ENCODE measurements at places on chromosomes 1 and 21.

DNA sequence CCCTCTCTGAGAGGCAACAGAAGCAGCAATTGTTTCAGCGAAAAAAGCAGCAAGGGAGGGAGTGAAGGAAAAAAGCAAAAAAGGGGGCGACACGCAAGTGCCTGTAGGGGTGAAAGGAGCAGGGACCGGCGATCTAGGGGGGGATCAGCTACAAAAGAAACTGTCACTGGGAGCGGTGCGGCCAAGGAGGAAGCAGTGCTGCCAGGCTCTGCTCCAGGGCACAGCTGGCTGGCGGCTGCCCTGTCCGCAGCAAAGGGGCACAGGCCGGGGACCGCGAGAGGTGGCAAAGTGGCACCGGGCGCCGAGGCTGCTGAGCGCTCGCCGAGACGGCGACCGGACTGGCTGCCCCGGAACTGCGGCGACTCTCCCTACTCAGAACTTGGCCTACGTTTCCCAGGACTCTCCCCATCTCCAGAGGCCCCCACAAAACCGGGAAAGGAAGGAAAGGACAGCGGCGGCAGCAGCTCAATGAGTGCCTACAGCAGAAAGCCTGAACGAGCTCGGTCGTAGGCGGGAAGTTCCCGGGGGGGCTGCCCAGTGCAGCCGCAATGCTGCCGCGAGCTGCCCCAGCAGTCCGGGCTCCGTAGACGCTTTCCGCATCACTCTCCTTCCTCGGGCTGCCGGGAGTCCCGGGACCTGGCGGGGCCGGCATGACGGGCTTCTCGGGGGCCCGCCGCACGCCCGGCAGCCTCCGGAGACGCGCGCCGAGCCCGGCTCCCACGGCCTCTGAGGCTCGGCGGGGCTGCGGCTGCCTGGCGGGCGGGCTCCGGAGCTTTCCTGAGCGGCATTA is 1.0 kb upstream of the CDKN2C start:
- no peak for DNase-seq

- no peak for DNase-seq
These were observed 177.8 kb downstream of the SIPA1L2 start for GRCh38 chr1:232452117-232452516.

DNA sequence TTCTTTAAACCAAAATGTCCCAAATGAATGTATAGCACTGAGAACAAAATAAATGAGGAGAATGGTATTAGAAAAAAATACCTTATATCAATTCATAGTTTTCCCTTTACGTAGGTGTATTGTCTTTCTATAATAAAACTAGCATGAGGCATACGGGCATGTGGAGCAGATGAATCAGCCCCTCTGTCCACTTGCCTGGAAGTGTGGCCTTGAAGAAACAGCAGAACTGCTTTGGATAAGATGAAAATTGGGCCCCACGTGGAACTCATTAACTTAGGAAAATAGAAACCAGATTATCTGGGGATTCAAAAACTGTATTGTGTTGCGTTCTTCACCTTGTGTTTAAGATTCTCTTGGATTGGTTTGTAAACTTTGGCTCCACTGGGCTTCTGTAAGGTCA is 356.8 kb upstream of the B3GALT2 start:
- no peak for DNase-seq

DNA sequence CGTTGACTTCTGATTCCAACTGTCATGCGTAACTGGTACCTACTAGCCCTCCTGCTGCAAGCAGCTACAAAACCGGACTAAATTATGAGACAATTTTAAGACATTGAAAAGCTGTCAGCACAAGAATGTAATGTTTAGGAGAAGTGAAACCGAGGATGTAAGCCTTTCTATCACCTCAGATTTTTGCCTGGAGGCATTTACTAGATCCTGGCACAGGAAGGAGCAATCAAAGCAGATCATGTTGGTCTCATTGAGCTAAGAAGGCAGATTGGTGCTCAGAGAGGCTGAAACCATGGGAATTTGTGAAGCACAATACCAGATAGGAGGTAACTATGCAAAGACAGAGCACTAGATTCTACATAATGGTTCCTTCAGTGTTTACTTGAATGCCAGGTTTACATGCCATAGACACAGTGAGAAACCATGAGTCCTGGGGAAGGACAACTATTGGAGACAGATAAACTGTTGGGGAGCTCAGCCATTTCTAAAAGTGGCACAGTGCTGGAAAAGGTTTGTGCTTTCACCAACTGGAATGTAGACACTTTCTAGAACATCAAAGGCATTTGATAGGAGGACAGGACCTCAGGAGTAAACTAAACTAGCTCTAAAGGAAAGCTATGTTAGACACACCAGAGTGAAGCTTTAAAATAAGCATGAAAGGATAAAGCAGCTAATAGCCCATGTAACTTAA is 179.4 kb downstream of the LYPLAL1 start:
- DNase-seq, result no peak

DNA sequence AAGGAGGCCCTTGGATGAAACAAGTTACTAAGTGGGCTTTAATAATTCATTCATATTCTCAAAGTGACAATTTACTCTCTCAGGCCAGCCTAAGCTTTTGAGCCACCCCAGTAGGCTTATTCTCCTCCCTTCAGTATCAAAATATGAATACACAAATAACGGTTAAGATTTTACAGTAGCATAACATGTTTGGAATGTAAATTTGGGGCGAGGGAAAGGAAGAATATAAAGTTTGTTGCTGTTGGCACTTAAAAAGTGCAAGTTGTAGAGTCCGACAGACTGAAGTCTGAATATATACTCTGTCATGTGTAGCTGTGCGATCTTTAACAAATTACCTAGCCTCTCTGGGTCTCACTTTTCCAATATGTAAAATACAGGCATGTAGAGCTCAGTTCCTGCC is 22.6 kb upstream of the MYSM1 start:
- DNase-seq, result no peak

- DNase-seq, result no peak
These were observed 33.3 kb downstream of the TMEM51 start for GRCh38 chr1:15186846-15187151.

DNA sequence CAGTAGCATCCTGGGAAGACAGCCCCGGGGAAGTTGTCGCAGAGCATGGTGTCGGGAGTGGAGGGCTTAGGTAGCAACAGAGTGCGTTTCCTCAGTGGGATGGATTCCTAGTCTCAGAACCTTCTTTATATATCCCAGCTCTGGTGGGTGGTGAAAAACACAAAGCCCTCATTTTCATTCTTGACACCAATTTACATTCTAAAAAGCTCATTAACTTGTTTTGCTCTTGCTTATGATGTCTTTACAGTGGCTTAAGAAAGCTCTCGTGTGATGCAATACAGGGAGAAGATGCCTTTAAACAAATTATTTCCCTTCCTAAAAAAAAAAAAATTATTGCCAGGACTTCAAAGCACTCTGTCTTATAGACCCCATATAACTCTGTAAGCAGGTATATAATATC is at the start of gene KRTAP8-1:
TSS of gene KRTAP8-1 (minus strand) at position 101 of the 400 bp plus-strand sequence. CDS start at position 47, 54 bp downstream.
- no peak for DNase-seq

- no peak for DNase-seq
These were observed 47.0 kb upstream of the POU2F1 start for GRCh38 chr1:167173516-167174184.

DNA sequence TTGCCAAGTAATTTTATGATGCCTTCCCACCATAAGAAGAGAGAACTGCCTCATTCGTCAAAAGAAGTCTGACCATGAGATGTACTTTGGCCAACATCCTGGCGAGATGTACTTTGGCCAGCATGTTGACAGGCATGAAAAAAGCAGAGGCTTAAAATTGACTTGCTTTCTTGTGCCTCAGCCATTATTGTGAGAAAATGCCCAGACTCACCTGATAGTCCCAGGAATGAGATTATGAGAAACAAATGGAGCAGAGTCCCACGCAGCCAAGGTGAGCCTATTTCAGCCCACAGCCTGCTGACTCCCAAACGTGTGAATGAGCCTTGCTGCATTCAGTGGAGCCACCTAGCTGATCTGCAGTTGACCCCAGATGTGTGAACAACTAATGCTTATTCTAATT is 43.5 kb upstream of the ZNF644 start:
- no peak for DNase-seq

DNA sequence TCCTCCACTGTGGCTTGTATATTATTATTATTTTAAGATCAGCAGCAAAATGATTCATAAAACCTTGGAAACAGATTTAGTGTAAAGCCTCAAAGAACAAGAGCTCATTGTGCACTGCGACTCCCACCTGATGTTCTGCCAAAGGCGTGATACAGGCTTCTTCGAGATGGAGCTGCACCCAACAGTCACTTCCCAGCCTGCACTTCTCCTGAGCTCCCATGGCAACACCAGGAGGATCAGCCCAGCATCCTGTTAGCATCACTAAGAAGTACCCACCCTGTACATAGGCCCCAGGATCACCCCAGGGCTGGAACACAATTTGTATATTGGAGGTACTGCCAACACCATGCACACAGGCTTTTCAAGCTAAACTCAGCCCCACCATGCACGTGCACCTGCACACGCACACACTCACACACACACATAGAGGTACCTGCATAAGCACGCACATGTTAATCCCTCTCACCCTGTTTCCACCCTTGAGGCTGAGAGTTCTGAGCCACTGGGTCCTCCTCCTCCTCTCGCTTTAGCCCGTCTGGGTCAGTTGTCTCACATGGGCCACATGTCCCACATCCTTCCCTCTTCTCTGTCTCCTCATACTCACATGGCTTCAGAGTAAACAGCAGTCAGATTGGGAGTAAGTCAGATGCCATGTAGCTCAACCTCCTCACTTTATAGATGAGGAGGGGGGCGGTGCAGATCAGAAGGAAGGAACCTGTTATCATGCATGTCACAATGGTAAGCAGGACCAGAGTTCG is 281.9 kb upstream of the POU3F1 start:
- DNase-seq, result peak; percentile 77

- DNase-seq, result no peak
These were observed 372.5 kb upstream of the ST6GALNAC5 start for GRCh38 chr1:76494807-76495206.

DNA sequence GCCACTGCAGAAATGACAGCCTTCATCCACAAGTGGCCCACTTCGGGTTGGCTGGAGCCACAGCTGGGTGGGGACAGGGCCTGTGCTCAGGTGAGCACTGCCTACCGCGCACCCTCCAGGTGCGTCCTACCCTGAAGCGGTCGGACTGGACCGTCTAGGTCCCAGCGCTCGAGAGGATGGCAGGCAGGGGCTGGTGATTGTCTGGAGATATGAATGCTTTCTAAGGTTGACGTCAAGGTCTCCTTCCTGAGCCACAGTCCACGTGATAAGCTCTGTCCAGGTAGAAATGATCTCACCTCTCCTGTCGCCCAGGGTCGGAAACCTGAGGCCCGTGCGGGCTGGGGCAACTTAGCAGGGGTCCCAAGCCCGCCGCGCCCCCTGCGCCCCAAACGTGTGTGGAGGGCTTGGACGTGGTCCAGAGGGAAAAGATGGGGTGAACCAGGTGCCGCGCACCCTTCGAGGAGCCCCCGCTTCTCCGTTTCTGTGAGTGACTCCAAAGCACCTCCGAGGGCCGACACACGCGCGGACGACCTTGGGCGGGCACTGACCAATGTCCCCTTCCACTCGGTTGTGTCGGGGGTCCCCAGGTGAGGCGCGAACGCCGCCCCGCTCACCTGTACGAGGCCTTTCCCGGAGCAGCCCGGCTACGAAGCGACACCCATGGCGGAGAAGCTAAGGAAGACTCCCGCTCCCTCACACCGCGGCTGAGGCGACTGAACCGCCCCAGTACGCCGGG is 853 bp upstream of the DOP1B start:
- no peak for DNase-seq

DNA sequence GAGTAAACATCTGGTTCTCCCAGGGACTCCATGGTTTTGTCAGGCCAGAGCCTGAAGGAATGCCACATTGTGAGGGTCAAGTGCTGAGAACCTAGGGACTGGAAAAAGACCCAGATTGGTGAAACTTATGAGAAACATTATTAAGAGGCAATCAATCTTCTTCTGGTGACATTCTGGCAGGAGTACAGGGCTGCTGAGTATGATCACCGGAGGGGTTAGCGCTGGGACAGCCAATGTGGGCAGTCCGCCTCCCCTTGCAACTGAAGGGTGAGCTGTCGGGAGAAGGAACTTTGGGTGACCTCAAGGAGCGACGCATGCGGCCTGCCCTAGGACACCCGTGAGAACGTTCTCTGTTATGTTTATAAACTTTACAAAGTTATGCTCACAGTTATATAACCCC is 429.0 kb downstream of the LMO4 start:
- no peak for DNase-seq

- no peak for DNase-seq
These were observed 21.7 kb upstream of the ZNF362 start for GRCh38 chr1:33234588-33234990.

DNA sequence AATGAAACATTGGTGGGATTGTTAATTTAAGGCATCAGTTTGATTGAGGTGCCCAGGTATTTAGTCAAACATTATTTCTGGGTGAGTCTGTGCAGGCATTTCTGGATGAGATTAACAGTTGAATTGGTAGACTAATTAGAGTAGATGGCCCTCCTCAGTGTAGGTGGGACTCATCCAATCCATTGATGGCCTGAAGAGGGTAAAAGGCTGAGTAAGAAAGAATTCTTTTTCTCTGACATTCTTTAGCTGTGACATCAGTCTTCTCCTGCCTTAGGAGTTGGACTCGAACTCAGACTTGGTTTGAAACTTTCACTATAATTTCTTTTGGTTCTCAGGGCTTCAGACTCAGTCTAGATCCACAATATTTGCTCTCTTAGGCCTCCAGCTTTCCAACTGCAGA is 59.6 kb upstream of the ADAMTS5 start:
- DNase-seq, result no peak

DNA sequence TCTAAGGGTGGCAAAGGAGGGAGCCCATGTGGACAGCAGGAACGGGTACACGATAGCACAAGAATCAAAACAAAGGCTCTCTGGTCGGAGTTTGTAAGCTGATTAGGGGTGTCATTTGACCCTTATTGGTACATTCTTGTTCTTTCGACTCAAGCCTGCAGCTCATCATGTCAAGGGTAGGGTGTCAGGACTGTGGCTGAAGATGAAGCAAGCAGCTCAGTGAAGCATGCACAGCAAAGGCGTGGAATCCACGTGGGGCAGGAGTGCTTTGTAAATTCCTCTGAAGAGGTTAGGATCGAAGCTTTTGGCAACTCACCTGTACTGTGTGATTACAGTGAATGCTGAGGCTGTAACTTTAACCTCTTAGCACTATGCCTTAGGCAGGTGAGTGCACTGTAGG is 4.7 kb upstream of the ABCB10 start:
- no peak for DNase-seq

GRCh38 chr1:109705411-109705810 is 6.6 kb upstream of the GSTM5 start:
- no peak for DNase-seq

GRCh38 chr1:196380316-196380715 is 227.9 kb downstream of the KCNT2 start:
- DNase-seq, result no peak

- DNase-seq, result no peak
These were observed 55.2 kb downstream of the TENT5C start for GRCh38 chr1:117661027-117661426.

- DNase-seq, result no peak
These were observed 3.6 kb downstream of the CAP1 start for GRCh38 chr1:40044110-40044509.

- DNase-seq, result no peak
These were observed 39.3 kb upstream of the ZBTB18 start for GRCh38 chr1:244011786-244012185.

- no peak for DNase-seq
These were observed 714 bp downstream of the DFFA start for GRCh38 chr1:10471411-10472219.
